Pancreas (tissue), 10 donors: ENCODE measurements at places on chromosomes 1 and 21. TPM values are rescaled to one million over a fixed set of nuclear protein-coding genes. Genes with fewer than 3 reads are reported as not detected.
A peak's percentile ranks its signal among the peaks of the same experiment; 100 is the strongest.

- no peak overlapping the region for H3K4me3 ChIP-seq
- no peaks in the 10 kb centered on the region for H3K4me1 ChIP-seq
- no peak for DNase-seq
- H3K27ac ChIP-seq: no peak overlapping the region
These were observed 545.4 kb downstream of the ADGRL2 start for GRCh38 chr1:82346141-82346540.

GRCh38 chr1:41502912-41503311 is 18.4 kb upstream of the EDN2 start:
- H3K27ac ChIP-seq: no peak overlapping the region
- no peaks in the 10 kb centered on the region for H3K27me3 ChIP-seq
- H3K36me3 ChIP-seq: no peaks in the 10 kb centered on the region
- H3K4me1 ChIP-seq: peaks cover 25% of the 10 kb centered on the region
- DNase-seq: peak; percentile 41
- H3K4me3 ChIP-seq: no peak overlapping the region

The LPAR3 gene
- 19.5 TPM for total RNA-seq

DNA sequence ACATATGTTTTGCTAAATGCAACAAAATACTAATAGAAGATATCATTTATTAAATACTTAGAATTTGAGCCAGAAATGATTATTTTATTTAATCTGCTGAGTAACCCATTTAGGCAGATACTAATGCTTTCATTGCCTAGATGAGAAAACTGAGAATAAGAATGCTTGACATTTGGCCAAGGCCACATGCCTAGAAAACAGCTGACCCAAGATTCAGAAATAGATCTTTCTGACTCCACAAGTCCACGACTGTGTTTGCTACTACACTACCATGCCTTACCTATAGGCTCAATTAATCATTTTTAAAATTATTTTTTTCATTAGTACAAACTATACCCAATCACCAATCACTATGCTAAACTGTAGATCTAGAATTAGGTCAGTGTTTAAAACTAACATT is 129.7 kb downstream of the ATP1B1 start:
- no peak overlapping the region for H3K4me3 ChIP-seq
- DNase-seq: no peak
- no peaks in the 10 kb centered on the region for H3K27me3 ChIP-seq
- peaks cover 11% of the 10 kb centered on the region for H3K4me1 ChIP-seq

DNA sequence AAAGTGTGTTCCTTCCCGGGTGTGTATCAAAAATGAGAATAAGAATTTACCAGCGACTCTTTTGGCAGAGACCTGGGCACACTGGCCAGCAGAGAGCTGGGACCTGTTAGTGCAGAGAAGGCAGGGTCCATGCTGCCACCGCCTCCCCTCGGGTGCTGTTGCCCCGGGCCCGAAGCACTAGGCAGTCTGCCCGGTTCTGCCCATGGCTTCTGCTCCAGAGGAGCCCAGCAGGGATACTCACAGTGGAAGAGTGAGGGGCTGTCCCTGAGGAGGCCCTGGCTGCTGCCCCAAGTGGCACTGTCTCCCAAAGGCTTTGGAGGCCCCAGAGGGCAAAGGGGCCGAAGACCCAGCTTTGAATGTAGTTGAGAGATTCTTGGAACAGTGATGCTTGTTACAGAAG is 80.5 kb downstream of the MIS18A start:
- DNase-seq: no peak
- H3K27ac ChIP-seq: no peak overlapping the region
- no peak overlapping the region for H3K4me3 ChIP-seq
- no peaks in the 10 kb centered on the region for H3K36me3 ChIP-seq

The CLIC6 gene
- total RNA-seq: 1.0 TPM

DNA sequence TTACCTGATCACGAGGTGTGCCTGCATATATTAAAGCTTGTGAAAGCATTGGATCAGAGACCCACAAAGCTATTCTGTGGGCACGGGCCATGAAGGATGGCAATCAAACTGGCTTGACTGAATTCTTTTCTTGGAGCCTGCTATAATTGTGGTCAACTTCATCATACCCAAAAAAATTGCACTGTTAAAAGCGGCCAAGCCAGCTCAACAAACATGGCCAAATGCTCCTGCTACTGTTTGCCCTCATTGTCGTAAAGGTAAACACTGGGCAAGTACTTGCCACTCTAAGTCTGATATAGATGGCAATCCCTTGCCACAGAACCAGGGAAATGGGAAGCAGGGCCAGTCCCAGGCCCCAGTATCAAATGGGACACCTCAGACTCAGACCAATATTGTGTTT is 6.6 kb upstream of the GSTM5 start:
- no peaks in the 10 kb centered on the region for H3K4me1 ChIP-seq
- H3K4me3 ChIP-seq: no peak overlapping the region
- H3K27ac ChIP-seq: no peak overlapping the region
- no peaks in the 10 kb centered on the region for H3K36me3 ChIP-seq
- H3K27me3 ChIP-seq: no peaks in the 10 kb centered on the region
- no peak for DNase-seq

DNA sequence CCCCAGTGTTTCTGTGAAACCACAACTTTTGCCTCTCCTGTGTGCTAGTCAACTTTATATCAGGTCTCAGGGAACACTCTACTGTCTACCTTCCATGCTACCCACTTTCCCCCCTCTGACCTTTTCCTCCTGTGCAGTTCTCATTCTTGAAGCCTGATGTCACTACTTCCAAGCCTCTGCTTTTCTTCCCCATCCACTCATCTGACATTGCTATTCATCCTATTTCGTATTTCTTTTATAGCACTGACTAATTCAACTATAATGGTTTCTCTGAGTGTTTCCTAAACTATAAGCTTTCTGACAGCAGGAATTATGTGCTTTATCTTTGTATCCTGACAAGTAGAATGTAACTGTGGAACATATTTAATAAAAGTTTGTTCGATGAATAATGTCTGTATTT is 18.2 kb upstream of the DPH5 start:
- no peak for DNase-seq
- no peaks in the 10 kb centered on the region for H3K27me3 ChIP-seq
- H3K4me1 ChIP-seq: no peaks in the 10 kb centered on the region
- no peak overlapping the region for H3K27ac ChIP-seq
- no peaks in the 10 kb centered on the region for H3K36me3 ChIP-seq

DNA sequence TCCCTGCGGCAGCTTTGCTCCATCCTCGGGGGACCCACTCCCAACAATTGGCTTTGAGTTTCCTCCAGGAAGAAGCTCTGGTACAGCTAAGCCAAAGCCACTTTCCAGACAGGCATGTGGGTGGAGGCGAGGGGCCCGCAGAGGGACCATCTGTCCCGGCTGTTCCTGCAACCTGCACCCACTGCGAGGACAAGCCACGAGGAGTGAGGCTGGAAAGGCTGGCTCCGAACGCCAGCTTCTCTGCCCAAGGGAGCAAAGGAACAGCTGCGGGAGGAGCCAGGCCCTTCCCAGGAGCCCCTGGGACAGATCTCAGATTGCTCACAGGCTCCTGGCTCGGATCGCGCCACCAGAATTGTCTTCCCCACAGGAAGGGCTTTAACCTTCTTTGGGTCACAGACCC is 28.3 kb upstream of the PEF1 start:
- no peak overlapping the region for H3K27ac ChIP-seq
- no peak for DNase-seq
- no peaks in the 10 kb centered on the region for H3K27me3 ChIP-seq

DNA sequence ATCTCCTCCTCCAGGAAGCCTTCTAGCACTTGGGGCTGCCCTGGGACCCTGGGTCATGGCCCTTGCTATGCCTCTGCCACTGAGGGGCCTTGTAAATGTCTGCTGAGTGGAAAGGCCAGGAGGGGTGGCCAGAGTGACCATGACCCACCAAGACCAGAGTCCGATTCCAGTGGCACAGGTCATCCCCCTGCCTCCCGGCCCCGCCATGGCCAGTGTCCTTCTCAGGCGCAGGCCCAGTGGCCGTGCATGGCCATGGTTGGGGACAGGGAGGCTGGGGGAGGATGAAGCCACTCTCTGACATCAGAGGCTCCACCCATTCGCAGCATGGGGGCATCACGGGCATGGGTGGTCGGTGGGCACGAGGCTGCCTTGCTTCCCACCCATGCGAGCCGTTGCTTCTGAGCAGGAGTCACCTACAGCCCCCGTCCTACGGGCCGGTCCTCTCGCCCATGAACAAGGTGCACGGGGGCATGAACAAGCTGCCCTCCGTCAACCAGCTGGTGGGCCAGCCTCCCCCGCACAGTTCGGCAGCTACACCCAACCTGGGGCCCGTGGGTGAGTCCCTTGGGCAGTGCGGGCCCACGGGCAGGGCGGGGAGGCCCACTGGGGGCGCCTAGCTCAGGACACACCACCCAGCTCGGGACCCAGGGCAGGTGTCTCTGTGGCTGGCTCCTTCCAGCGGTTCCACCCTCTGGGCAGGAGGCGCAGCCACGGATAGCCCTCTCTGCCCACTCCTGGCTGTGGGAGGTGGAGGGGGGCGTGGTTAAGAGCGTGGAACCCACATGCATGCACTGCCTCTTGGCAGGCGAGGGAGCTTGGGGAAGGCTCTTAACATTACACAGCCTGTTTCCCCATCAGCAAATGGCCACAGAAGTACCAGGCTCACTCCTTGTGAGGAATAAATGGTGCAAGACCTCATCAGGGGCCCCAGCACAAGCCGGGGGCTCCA is 22.4 kb upstream of the CCDC27 start:
- no peak overlapping the region for H3K4me3 ChIP-seq
- no peak overlapping the region for H3K27ac ChIP-seq
- no peaks in the 10 kb centered on the region for H3K36me3 ChIP-seq
- no peak for DNase-seq

GRCh38 chr21:28971171-28971570 is 21.5 kb downstream of the LTN1 start:
- no peak overlapping the region for H3K27ac ChIP-seq
- H3K4me3 ChIP-seq: no peak overlapping the region
- no peaks in the 10 kb centered on the region for H3K27me3 ChIP-seq
- H3K4me1 ChIP-seq: no peaks in the 10 kb centered on the region
- DNase-seq: no peak

The CNN3 gene
- 102 TPM for total RNA-seq

The GOLT1A gene
- 8.5 TPM for total RNA-seq

GRCh38 chr1:184300446-184300845 is 86.4 kb upstream of the C1orf21 start:
- no peak for DNase-seq
- no peak overlapping the region for H3K4me3 ChIP-seq
- peaks cover 18% of the 10 kb centered on the region for H3K4me1 ChIP-seq
- H3K36me3 ChIP-seq: no peaks in the 10 kb centered on the region
- no peak overlapping the region for H3K27ac ChIP-seq

The VCAM1 gene
- total RNA-seq: 6.4 TPM

The NPPB gene
- total RNA-seq: not detected

The GREM2 gene
- total RNA-seq: 0.12 TPM

- no peak overlapping the region for H3K4me3 ChIP-seq
- no peaks in the 10 kb centered on the region for H3K27me3 ChIP-seq
- no peaks in the 10 kb centered on the region for H3K4me1 ChIP-seq
- no peak for DNase-seq
- H3K27ac ChIP-seq: no peak overlapping the region
- no peaks in the 10 kb centered on the region for H3K36me3 ChIP-seq
These were observed 7.3 kb upstream of the GJB5 start for GRCh38 chr1:34747638-34747941.

The B3GALT5 gene
- 4.7 TPM for total RNA-seq

The TSPEAR gene
- 0.31 TPM for total RNA-seq

The APCS gene
- 12.2 TPM for total RNA-seq

GRCh38 chr21:32975811-32976431 is 49.8 kb upstream of the OLIG2 start:
- H3K27ac ChIP-seq: no peak overlapping the region
- peaks cover 5% of the 10 kb centered on the region for H3K27me3 ChIP-seq
- no peak for DNase-seq
- H3K36me3 ChIP-seq: no peaks in the 10 kb centered on the region
- no peaks in the 10 kb centered on the region for H3K4me1 ChIP-seq

GRCh38 chr1:53485478-53486394 is 26.5 kb downstream of the DMRTB1 start:
- no peaks in the 10 kb centered on the region for H3K4me1 ChIP-seq
- H3K36me3 ChIP-seq: no peaks in the 10 kb centered on the region
- DNase-seq: peak; percentile 43
- H3K27me3 ChIP-seq: peaks cover 5% of the 10 kb centered on the region
- H3K27ac ChIP-seq: no peak overlapping the region
- H3K4me3 ChIP-seq: no peak overlapping the region

GRCh38 chr1:17192394-17193221 is 12.3 kb upstream of the PADI1 start:
- H3K27ac ChIP-seq: no peak overlapping the region
- DNase-seq: no peak
- no peaks in the 10 kb centered on the region for H3K4me1 ChIP-seq

- no peak overlapping the region for H3K27ac ChIP-seq
- H3K4me3 ChIP-seq: no peak overlapping the region
- no peak for DNase-seq
- H3K36me3 ChIP-seq: peaks cover 24% of the 10 kb centered on the region
These were observed 8.2 kb downstream of the GOLPH3L start for GRCh38 chr1:150688763-150689162.

The GPR25 gene
- not detected for total RNA-seq

The TNFRSF8 gene
- total RNA-seq: 0.25 TPM

DNA sequence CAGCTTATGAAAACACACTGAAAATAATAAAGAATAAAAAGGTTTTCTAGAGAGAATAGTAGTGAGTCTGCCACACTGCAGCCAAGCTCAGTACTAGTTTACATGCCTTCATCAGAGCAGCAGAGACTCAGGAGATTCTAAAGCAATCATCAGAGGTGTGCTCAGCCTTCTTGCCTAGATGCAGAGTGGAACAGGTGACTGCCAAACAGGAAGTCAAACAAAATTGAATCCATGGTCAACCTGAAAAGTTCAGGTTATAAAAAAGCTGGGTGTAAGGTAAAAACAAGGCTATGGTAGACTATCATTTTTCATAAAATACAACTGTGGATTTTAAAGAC is 165.3 kb upstream of the C1orf105 start:
- no peak for DNase-seq
- H3K27ac ChIP-seq: no peak overlapping the region
- no peaks in the 10 kb centered on the region for H3K27me3 ChIP-seq

GRCh38 chr1:207919523-207920170 is 8.7 kb upstream of the CD34 start:
- H3K4me3 ChIP-seq: no peak overlapping the region
- no peak overlapping the region for H3K27ac ChIP-seq
- no peaks in the 10 kb centered on the region for H3K36me3 ChIP-seq
- no peak for DNase-seq
- H3K4me1 ChIP-seq: no peaks in the 10 kb centered on the region

The SHE gene
- total RNA-seq: 1.8 TPM

The CD1E gene
- total RNA-seq: 0.72 TPM

The LAD1 gene
- 44.7 TPM for total RNA-seq

GRCh38 chr21:34200288-34200905 is 127.0 kb downstream of the MRPS6 start:
- H3K27me3 ChIP-seq: no peaks in the 10 kb centered on the region
- no peak for DNase-seq
- peaks cover 4% of the 10 kb centered on the region for H3K4me1 ChIP-seq
- no peaks in the 10 kb centered on the region for H3K36me3 ChIP-seq
- no peak overlapping the region for H3K27ac ChIP-seq

- no peaks in the 10 kb centered on the region for H3K27me3 ChIP-seq
- no peak for DNase-seq
- H3K4me3 ChIP-seq: no peak overlapping the region
- no peak overlapping the region for H3K27ac ChIP-seq
- H3K36me3 ChIP-seq: no peaks in the 10 kb centered on the region
These were observed 29.4 kb downstream of the VAV3 start for GRCh38 chr1:107935396-107936064.

The CNR2 gene
- total RNA-seq: not detected

The TAF1A gene
- total RNA-seq: 1.6 TPM
